ENCODE measurements at places on chromosomes 11 and 22. TPM values are rescaled to one million over a fixed set of nuclear protein-coding genes. Genes with fewer than 3 reads are reported as not detected.
A peak's percentile ranks its signal among the peaks of the same experiment; 100 is the strongest.

Gene MRPL16
- total RNA-seq: 31.1 TPM

Gene SESN3
- 11.4 TPM for total RNA-seq

Gene TBX10
- not detected for total RNA-seq

Gene TMEM132A
- total RNA-seq: 12.2 TPM

Gene KCTD14
- 7.6 TPM for total RNA-seq

Gene UPK3A
- total RNA-seq: not detected

Gene NAGA
- total RNA-seq: 8.2 TPM

DNA sequence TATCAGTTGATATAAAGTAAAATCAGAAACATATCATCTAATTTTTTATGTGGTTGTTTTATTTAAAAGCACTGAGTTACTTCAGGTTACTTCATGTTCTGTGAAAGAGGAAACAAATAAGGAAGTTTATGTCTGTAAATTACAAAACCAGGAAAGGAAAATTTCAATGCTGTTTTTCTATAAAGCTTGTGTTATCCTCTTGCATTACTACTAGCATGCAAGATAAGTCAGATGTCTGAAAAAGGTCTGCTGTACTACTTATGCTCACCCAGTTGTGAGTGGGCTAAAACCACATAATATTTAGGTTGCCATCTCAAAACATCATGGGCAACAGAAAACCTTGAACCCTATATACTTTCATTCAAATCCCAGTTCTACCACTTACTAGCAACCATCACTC, 121.5 kb downstream of the ATG16L2 start:
- no peaks in the 10 kb centered on the region for H3K27me3 ChIP-seq
- no peak for DNase-seq

- no peaks in the 10 kb centered on the region for H3K4me1 ChIP-seq
- no peak overlapping the region for H3K4me3 ChIP-seq
- DNase-seq: no peak
- H3K27ac ChIP-seq: no peak overlapping the region
Observed at GRCh38 chr22:40567106-40567505, 69.4 kb downstream of the MRTFA start.

DNA sequence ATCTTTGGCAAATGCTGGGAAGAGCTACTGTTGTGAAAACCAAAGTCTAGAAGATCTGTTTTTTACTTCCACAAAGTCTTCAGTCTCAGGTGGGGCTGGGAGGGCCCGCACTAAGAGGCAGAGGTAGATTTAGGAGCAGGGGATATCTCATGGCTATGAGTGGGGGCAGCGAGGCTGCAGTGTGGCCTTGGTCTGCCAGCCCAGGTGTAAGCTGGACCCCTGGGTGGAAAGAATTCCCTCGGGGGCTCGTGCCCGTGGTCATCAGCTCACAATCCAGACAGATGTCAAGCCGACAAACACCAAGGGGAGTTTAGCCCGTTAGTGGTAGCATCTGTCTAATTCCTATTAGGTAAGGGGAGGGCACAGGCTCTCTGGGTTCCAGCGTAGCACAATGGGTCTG, 9.0 kb downstream of the PKNOX2 start:
- H3K36me3 ChIP-seq: no peaks in the 10 kb centered on the region
- no peak for DNase-seq
- no peaks in the 10 kb centered on the region for H3K27me3 ChIP-seq
- H3K27ac ChIP-seq: no peak overlapping the region
- H3K4me1 ChIP-seq: peaks cover 71% of the 10 kb centered on the region
- H3K4me3 ChIP-seq: no peak overlapping the region

DNA sequence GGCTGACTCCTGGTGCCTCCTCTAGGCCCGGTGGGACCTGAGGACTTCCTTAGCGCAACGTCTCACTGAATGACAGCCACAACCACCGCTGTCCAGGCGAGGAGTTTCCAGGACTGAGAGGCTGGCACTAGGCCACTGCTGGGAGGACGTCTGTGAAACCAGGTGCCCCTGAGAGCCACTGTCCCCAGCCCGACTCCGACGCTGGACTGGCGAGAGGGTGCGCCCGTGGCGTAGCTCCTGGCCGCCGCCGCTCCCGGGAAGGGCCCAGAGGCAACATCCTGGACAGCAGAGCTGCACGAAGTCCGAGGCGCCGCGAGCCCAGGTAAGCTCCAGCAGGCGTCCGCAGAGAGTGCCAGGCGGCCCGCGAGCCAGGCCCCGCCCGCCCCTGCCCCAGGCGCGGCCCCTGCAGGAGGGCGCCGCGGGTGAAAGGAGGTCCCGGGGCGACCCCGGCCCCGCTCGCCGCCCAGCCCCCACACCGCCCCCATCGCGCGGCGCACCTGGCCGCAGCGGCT, 525 bp downstream of the DGCR2 start:
- H3K27me3 ChIP-seq: no peaks in the 10 kb centered on the region
- peaks cover 52% of the 10 kb centered on the region for H3K4me1 ChIP-seq
- H3K27ac ChIP-seq: peak overlapping the region; percentile 99
- peak; percentile 81 for DNase-seq
- no peaks in the 10 kb centered on the region for H3K36me3 ChIP-seq
- peak overlapping the region; percentile 58 for H3K4me3 ChIP-seq

GRCh38 chr11:45810431-45811108, 5.6 kb downstream of the SLC35C1 start:
- H3K27me3 ChIP-seq: no peaks in the 10 kb centered on the region
- H3K27ac ChIP-seq: no peak overlapping the region
- peaks cover 34% of the 10 kb centered on the region for H3K4me1 ChIP-seq
- DNase-seq: no peak

DNA sequence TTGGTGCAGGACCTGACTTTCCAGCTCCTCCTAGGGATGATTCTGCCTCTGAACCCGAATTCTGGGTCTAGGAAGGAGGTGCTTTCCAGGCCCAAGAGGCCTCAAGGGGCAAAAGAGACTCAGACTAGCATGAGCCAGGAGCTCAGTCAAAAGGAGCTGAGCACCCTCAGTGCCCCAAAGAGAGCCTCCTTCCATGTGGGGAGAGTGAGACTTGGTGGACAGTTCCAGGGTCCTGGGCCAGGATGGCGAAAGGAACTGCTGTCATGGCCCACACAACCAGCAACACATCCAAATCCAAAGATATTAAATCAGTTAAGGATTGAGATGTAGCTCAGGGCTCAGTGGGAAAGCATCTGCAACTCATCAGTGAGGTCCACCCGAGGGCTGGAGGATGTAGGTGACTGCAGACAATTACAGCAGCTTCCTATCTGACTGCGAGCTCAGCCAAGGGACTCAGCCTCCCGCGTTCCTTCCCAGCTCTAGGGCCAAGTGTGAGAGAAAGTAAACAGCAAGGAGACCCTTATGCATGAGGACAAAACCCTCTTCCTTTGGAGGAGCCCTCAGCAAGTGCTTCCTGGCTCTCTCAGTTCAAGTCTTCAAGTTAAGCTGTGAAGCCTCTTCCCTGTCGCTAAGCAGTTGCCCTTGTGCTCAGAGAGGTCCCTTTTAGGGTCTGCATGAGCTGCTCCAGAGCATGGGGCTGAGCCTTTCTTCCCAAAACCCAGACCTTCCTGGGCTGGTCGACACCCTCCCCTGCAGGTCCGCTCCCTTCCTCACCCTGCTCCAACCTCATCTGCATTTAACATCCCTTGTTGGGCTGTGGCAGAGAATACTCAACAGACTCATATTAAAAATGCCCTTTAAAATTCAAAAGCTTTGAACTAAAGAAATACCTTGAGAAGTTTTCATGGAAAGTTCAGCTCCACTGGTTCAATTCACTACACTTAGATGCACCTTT, 35.8 kb downstream of the C11orf58 start:
- no peak overlapping the region for H3K4me3 ChIP-seq
- H3K27ac ChIP-seq: peak overlapping the region; percentile 61
- no peaks in the 10 kb centered on the region for H3K27me3 ChIP-seq
- H3K4me1 ChIP-seq: no peaks in the 10 kb centered on the region

DNA sequence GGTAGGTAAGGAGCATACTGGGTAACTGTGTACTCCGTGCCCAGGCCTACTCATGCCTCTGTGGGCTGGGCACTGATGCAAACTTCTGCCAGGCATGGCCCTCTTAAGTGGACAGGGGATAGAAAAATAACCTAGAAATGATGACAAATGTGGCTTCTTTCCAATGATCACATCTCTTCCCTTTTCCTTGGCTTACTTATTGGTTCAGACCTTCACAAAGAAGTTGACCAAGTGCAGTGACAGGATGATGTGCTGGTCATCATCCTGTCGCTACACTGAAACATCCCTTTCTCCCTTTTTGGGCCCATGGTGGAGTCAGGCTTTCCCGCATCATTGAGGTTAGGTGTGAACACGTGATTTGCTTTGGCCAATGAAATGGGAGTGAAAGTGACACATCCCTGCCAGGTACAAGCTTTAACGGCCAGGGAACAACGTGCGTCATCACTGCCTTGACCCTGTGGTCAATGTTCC, 31.8 kb upstream of the APOBEC3A start:
- peaks cover 70% of the 10 kb centered on the region for H3K4me1 ChIP-seq
- no peak overlapping the region for H3K4me3 ChIP-seq
- peak overlapping the region; percentile 8 for H3K27ac ChIP-seq
- H3K27me3 ChIP-seq: no peaks in the 10 kb centered on the region

- H3K27me3 ChIP-seq: no peaks in the 10 kb centered on the region
- no peaks in the 10 kb centered on the region for H3K36me3 ChIP-seq
- peaks cover 13% of the 10 kb centered on the region for H3K4me1 ChIP-seq
- no peak overlapping the region for H3K4me3 ChIP-seq
- no peak for DNase-seq
Observed at GRCh38 chr11:13102865-13103539, 93.9 kb downstream of the RASSF10 start.
